ENCODE measurements at places on chromosomes 6 and 20. TPM values are rescaled to one million over a fixed set of nuclear protein-coding genes. Genes with fewer than 3 reads are reported as not detected.

DNA sequence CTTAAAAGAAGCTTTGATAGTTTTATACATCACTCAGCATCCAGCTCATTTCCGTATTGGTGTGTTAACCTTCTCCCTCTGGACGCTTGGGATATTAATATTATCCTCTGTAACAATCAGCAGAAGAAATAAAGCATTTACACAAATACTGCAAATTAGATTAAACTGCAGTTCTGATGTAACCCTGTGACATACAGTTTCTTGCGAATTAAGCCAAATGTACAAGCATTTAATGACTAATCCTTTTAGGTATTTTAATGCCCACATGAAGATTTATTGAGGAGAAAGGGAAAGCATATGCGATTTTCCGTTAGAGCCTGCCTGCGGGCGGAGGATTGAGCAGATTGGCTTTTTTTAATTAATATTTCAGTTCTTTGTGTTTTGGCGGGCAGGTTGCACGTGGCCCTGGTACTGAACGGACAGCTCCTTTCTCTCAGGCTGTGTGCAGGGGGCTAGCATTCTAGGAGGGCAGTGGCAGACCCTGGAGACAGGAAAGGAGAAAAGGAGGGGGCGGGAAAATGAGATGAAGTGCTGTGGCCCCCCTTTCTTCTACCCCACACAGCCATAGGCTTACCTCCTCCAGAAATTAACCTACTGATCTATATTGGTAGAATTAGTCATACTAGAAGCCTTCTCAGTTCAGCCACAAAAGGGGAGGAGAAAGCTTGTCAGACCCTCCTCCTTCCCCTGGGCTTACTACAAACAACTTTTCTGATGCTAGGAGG lies 14.1 kb upstream of the TFAP2D start:
- no peak for DNase-seq

DNA sequence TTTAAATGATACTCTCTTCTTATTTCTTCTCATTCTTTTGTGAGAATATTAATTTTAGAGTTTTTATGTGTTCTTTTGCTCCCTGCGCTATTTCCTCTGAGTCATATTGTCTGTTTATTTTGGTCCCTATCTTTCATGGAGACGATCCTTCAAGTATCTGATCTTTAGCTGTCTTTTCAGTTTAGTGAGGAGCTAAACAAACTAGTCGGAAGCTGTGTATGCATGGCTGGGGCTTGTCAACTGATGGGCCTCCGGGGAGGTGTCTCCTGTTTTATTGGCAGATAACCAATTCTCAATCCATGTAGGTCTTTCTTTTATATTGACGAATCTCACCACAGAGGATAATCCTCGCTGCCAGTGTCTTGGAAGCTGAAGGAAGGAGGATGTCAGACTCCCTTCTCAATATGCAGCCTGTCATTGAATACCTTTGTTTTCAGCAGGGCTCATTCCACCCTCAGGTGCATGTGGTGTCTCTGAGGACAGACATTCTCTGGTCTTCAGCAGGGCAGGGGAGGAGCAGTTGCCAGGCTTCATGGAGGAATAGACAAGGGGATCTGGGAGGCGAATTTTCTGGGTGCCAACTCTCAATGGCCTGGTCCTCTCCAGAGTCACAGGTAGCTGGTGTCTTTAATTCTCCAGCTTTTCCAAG lies 64.9 kb downstream of the RNF182 start:
- DNase-seq: no peak

DNA sequence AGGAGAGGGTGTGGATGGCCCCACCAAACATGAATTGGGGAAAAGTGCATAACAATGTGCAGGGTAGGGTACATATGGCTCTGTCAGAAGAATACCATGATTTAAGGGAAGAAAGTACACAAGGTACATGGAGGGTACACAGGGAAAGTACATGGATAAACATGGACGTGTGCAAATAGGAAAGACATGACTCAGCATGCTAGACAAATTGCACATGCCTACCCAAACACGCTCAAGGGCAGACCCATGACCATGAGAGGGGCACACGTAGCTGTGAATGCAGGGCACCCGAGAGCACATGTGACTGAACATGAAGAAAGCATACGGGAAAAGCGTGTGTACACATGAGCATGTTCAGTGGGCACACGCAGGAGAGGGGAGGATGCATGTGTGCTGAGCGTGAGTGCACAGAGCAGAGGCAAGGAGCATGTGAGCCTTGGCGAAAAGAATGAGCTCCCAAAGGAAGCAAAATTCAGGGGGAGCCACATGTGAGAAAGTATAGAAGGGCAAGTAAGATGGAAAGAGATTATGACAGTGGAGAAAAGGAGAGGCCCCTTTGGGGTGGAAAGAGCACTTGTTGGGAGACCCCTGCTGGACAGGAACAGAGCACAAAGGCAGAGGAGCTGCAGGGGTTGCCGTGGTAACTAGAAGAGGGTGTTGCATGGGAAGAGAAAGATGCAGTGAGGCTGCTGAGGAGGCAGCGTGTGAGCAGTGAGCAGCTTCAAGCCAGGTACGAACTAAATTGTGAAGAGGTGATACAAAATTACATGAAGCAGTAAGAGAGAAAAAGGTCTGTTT lies 17.8 kb downstream of the OR2H2 start:
- DNase-seq: no peak

DNA sequence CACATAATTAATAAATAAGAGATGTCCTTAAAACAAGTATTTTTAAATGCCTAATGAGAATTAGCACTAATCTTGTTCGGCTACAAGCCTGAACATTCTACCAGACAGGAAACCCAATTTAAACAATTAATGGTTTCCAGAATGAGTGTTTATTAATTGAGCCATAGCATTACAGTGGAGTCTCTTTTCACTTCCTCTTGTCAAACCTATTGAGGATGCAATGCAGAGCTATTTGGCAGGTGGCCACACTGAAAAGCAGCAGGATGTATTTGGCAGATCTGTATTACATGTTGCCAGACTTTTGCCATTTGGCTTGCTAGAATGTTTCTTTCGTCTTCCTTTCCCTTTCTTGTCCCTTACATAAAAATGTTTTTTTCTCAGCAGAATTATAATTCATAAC lies 475.2 kb upstream of the MARCKS start:
- peak; percentile 84 for DNase-seq

- peak; percentile 73 for DNase-seq
Observed at GRCh38 chr20:4563534-4563933, 158.2 kb upstream of the PRND start.

DNA sequence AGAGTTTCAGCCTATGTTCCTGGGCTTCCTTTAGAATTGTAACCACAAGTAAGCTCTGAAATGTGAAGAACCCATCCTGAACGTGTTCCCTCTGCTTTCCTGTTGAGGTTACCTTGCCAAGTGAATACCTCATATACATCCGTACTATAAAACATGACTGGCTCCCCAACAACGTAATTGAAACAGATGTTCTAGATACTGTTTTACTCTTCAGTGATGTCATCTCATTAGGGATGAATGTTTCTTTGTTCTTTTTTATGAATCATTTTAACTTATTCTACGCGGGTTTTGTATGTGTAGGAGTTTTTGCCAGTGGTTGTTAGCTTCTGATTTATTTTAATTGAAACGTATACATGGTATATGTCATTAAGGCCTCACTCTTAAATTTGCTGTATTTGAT lies 166.8 kb downstream of the SAMD5 start:
- DNase-seq: peak; percentile 14

GRCh38 chr6:90428514-90428913 lies 131.9 kb upstream of the BACH2 start:
- no peak for DNase-seq

- no peak for DNase-seq
Observed at GRCh38 chr6:21395121-21395520, 198.4 kb upstream of the SOX4 start.

- peak; percentile 92 for DNase-seq
Observed at GRCh38 chr20:49482621-49483017, at the start of gene KCNB1. TSS of gene KCNB1 (minus strand) at chr20:49482668. CDS start at chr20:49482480, 188 bp downstream.

The RAET1E gene
- not detected for total RNA-seq

The PEDS1 gene
- total RNA-seq: 1.8 TPM
